ENCODE measurements at places on chromosomes 6 and 20.
A peak's percentile ranks its signal among the peaks of the same experiment; 100 is the strongest.

DNA sequence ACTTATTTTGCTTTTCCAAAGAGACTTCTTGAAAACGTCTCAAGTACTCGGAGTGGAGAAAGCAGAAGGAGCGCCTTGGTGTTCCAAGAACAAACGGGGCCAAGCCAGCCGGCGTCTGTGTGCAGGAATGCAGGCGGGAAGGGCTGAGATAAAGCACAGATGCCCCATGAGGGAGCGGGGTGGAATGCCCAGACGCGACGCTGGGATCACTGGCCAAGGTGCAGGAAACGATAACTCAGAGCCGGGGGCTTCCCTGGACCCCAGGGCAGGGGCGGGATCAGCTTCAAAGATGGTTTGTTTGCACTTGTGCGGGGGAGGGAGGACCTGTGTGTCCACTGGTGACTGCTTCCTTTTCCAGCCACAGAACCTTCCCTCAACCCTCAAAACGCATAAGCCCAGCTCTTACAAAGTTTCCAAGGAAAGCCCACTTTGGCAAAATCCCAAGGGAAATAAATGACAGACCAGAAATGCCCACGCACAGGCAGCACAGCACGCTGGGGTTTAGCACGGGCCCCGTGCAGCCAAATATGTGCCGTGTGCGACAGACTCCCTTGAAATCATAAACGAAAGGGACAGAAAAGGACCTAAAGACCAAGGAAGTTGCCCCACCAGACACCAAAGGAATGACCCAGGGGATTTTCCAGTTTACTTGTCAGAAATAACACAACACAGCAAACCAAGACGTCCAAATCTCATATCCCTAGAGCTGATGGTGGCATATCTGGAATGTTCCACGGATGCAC lies 113.9 kb downstream of the NFATC2 start:
- DNase-seq = peak; percentile 52

DNA sequence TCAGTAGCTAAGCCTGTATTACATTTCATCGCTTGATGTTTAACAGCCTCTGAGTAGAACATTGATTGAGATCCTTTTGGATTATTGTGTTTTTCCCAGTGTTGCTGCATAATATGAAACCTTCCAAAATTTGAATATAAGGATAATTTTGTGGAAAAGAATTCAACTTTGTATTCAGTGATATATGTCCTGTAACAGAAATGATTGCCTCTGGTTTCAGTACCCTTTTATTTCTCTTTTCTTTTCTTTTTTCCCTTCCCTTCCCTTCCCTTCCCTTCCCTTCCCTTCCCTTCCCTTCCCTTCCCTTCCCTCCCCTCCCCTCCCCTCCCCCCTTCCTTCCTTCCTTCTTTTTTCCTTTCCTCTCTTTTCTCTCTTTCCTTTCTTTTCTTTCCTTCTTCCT lies 74.6 kb downstream of the UTRN start:
- no peak for DNase-seq

DNA sequence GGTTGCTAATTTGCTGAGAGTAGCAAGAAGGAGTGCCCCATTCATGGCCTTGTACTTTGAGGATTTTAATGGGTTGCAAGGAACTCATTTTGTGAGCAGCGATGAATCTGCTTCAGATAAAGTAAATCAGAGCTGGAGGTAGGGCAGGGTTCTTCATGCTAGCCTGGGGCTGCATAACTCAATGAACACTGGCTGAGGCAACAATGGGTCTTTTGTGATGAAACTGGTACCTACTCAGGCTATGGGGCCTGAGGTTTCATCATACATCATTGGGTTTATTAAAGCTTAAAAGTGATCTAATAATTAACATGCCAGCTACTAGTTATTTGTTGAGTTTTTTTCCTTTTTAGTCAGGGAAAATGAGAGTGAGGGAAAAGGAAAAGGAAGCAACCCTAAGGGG lies 106.9 kb downstream of the FAM50B start:
- no peak for DNase-seq

DNA sequence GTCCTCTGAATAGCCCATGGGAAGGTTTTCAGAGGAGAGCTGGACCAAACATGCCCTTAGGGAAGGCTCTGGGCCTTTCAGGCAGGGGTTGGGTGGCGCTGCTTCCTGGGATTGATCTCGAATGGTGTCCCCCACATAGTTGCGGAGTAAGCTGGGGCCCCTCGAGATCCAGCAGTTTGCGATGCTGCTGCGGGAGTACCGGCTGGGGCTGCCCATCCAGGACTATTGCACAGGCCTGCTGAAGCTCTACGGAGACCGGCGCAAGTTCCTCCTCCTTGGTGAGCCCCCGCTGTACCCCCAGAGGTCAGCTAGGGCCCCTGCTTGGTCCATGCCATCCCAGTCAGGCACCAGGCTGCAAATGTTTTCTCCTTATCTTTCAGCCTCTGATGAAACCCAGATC lies 19.3 kb downstream of the CCM2L start:
- DNase-seq = no peak

- no peak for DNase-seq
These were observed 953.7 kb downstream of the TFAP2A start for GRCh38 chr6:9461188-9461587.

DNA sequence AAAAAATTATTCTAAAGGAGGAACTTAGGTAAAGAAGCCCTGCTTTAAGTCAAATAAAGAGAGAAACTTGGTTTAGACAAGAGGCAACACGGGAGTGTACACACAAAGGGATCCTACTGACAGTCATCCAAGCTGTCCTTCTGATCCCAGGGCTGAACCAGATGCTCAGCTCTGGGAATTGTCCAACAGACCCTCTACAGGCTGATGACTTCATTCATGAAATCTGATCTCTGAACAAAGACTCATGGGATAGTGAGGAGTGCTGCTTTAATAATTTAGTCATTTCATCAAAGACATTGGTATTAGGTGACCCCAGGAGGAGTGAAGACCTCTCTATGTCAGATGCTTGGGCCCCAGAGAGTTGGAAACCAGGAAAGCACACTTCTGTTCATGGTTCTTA lies 65.6 kb upstream of the ARMH2 start:
- DNase-seq = peak; percentile 37

DNA sequence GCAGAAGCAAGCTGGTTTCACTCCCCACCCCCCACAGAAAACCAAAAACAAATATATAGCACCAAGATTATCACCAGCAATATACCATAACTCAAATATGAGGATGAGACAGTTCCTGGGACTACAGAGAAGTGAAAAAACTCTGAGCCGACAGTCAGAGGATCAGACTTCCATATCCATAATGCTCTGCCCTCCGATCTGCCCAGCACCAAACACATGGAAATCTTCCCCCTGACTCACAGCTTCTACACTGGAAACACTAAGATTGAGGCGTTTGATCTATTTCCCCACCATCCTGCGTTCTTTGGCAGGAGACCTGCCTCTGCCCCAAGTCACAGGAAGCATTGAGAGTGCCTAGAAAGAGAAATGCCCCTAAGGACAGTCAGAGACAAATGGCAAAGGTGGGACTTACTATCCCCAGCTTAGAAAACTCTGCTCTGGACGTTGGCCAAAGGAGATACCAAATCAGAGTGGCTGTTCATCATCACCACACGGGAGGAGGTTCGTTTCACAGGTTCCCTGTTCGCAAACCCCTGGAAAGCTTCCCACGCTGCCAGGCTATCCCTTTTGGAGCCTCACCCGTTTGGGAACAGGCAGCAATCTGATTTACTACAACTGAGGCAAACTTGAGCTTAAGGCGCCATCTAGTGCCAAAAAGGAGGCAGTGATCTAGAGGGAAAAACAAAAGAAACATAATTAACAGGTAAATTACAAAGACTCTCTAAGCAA lies 48.7 kb upstream of the SRSF6 start:
- DNase-seq = peak; percentile 36

DNA sequence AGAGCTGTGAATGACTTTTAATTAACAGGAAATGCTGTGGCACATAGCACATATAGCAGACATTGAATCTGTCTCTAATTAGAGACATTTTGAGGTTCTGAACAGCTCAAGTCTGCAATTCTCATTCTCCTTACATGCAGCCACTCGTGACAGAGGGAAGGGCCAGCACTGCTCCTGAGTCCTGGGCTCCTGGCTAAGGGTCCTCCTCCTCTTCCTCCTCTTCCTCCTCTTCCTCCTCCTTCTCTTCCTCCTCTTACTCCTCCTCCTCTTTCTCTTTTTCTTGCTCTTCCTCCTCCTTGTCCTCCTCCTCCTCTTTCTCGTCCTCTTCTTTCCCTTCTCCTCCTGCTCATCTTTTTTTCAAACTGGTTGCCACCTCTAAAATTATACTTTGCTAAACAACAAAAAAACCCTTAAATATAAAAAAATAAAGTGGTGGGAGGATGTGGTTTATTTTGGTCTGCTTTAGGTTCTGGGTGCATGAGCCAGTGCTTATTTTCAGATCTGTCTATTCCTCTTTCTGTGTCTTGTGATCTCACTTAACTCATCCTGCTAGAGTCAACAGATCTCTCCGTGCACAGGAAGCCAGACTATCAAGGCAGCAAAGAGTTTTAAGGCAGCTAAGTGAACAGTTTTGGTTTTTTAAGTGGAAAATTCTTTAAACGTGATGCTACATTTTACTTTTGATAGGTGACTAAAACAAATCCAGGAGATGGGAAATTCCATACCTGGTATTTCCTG lies 159.3 kb downstream of the CD83 start:
- no peak for DNase-seq

DNA sequence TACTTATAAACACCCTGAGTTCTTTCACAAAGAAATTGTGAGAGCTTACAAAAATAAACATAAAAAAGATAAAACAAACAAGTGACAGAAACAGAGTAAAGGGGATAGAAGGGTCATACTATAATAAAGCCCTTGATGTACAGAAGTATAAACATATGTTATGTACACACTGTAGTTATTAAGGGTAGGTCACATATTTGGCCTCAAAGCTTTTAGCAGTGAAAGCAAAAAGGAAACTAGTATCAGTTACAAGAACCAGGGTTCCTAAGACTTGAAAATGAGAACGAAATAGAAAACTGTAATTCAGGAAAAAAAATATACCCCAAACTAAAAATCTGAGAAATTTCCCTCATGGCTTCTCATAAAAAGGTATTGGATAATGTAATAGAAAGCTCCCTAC lies 380.6 kb downstream of the HDGFL1 start:
- peak; percentile 9 for DNase-seq

GRCh38 chr20:57090590-57091560 lies 175.6 kb downstream of the BMP7 start:
- no peak for DNase-seq

GRCh38 chr20:22522701-22523100 lies 61.7 kb downstream of the FOXA2 start:
- no peak for DNase-seq

- DNase-seq = no peak
These were observed 160.9 kb downstream of the CD83 start for GRCh38 chr6:14278446-14278845.

GRCh38 chr20:36104856-36105255 lies 49.7 kb upstream of the EPB41L1 start:
- DNase-seq = no peak

GRCh38 chr6:68194846-68195478 lies 440.1 kb upstream of the ADGRB3 start:
- no peak for DNase-seq

GRCh38 chr20:57480444-57481160 lies 44.3 kb downstream of the CTCFL start:
- no peak for DNase-seq

- DNase-seq = no peak
These were observed 66.7 kb upstream of the SAMD5 start for GRCh38 chr6:147441751-147442150.

- no peak for DNase-seq
These were observed 10.4 kb downstream of the SCML4 start for GRCh38 chr6:107813555-107814194.

DNA sequence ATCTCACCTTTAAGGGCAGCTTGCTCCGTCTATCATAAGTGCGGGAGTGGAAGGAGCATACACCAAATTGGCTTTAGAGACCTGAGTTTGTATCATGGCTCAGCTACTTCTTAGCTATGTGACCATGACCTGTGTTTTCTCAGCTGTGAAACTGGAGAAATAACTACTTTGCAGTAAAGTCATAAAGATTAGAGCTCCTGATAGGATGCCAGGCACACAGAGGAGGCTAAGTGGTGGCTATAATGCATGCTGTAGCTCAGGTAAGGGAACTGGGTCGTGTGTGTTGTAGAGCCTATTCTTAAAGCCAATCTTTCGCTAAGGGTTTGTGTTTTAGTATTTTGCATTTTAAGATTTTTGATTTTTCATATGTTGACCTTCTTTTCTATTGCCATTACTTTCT lies 451.5 kb upstream of the MAN1A1 start:
- no peak for DNase-seq

DNA sequence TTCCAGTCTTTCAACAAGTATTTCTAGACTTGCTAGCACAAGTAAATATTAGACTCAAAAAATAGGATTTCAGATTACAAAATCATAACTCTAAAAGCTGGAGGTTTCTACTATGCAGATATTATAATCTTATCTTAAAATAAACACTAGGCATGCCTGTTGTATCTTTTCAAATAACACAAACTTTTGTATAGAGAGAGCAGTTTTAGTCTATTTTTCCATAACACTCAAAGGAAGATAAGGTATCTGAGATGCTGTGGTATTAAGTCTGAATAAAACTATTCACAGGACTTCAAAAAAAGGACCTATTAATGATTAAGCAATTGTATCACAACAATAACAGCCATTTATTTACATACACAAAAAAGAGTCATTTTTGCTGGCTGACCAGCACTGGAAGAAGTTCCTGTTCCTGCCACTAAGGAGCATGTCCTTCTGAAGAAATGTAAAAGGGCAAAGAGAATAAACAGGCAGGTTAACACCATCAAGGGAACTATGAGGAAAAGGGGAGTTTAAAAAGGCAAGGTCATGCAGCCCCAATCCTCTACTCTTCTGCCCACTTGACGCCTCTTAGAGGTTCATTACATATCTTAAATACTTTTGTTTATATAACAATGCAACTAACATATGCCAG lies 39.4 kb downstream of the REPS1 start:
- no peak for DNase-seq

DNA sequence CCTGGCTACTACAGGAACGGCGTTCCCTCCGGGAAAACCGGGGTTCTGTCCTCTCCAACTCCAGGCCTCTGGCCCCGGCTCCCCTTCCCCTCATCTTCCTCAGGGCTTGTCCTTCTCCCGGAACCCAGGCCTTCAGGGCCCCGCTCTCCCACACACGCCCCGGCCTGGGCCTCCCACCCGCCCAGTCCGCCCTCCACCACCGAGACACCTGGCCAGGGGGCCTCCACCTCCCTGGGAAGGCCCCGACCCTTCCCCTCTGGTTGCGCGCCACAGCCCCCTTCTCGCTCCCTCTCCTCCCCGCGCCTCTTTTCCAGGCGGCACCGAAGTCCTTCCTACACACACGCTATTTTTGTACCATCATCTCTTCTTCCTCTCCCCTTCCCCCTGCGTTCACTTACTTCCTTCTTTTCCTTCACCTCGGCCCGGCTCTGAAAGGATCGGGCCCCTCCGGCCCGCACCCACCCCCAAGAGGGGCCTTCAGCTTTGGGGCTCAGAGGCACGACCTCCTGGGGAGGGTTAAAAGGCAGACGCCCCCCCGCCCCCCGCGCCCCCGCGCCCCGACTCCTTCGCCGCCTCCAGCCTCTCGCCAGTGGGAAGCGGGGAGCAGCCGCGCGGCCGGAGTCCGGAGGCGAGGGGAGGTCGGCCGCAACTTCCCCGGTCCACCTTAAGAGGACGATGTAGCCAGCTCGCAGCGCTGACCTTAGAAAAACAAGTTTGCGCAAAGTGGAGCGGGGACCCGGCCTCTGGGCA lies 1.3 kb upstream of the SIRPA start:
- DNase-seq = no peak
